ENCODE measurements at places on chromosomes 16 and 17.

GRCh38 chr17:82830249-82830661, 9.6 kb downstream of the ZNF750 start:
- no peak for DNase-seq

- no peak for DNase-seq
Observed at GRCh38 chr17:78234261-78234865, 2.9 kb downstream of the TMEM235 start.

DNA sequence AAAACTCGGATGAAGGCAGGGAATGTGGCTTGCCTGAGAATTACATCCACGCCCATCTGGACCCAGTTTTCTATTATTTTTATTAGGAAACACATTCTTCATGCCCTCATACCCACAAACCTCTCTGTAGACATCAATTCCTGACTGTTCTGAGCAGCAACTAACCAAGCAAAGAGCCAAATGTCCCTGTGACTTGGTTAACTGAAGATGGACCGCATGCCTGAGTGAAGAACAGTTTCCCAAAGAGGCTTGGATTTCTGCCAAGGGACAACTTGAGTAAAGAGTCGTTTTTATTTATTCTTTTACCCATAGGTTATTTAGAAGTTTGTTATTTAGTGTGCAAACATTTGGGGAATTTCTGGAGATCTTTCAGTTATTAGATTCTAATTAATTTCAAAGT, 259.8 kb downstream of the GRIN2A start:
- DNase-seq = no peak

GRCh38 chr17:9244066-9245052, 223.0 kb downstream of the NTN1 start:
- DNase-seq = no peak

DNA sequence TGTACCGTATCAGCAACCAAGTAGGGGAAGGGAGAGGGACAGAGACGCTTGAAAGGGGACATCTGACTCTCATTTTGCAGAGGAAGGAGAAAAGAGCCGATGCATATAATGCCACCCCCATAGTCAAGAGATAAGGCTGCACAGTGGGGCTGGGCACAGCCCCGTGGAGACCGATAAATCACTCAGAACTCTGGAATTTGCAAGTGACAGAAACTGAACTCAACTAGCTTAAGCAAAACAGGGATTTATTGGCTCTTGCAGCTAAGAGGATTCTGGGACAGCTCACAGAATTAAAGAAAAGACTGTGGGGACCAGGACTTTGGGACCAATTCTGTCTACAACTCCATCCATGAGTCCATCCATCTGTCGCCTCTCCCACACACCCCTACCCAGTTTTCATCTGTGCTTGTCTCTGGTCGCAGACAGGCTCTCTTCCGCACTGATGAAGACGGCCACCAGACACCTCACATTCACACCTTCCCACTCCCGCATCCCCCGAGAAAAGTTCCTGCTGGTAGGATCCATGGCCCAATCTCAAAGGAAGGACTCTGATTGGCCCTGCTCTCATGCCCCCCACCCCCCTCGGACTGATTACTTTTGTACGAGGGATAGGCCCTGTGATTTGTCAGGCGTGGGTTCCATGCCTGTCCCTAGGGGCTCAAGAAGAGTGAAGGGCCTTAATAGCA, 105.9 kb upstream of the RPL38 start:
- DNase-seq = no peak

DNA sequence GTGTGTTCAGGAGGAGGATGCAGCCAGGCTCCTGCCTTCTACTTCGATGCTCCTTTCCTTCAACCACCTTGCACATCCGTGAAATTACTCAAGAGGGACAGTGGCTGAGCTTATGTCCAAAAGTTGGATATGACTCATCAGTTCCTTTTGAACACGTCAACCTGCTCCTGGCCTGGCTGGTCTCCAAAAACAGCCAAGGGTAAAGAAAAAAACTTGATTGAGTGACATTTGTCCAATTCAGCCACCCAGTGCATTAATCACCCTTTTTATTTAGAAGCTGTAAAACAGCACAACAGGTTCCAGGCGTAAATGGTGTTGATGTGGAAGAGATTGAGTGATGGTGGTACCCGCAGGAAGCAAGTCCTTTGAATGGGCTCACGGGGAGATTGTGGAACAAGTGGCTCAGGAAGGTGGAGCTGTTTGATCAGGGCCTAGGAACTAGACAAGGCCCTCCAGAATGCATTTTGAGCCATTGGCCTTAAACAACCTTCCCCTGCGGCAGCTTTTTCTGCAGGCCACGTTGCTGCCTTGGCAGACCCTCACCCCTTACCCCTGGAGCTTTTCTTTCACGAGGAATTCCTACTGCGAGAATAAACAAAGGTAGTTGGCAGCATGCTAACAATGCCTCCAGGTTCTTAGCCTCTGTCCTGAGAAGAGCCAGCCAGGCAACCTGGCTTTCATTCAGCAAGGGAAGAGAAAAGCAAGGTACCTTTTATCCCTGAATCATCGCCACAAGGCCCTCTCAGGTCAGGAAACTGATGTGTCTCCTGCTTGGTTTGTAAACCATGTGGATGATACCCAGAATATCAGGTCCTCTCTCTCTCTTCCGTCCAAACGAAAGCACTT, 173.3 kb upstream of the CACNG5 start:
- no peak for DNase-seq

DNA sequence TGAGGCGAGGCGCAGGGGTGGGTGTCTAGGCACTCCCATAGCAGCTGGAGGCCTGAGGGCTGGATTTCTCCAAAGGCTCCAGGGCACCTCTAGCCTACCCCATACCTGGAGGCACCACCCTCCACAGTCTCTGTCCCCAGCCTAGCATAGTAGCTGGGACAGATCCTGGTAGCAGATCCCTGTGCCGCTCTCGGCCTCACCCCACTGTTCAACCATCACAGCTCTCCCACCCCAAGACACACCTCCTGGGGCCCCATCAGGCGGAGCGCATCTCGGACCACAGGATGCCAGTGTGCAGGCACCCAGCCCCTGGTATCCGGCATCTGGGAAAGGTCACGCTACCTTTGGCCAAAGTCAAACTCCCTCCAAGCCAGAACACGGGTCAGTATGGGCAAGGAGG, 7.1 kb downstream of the BTBD17 start:
- no peak for DNase-seq

DNA sequence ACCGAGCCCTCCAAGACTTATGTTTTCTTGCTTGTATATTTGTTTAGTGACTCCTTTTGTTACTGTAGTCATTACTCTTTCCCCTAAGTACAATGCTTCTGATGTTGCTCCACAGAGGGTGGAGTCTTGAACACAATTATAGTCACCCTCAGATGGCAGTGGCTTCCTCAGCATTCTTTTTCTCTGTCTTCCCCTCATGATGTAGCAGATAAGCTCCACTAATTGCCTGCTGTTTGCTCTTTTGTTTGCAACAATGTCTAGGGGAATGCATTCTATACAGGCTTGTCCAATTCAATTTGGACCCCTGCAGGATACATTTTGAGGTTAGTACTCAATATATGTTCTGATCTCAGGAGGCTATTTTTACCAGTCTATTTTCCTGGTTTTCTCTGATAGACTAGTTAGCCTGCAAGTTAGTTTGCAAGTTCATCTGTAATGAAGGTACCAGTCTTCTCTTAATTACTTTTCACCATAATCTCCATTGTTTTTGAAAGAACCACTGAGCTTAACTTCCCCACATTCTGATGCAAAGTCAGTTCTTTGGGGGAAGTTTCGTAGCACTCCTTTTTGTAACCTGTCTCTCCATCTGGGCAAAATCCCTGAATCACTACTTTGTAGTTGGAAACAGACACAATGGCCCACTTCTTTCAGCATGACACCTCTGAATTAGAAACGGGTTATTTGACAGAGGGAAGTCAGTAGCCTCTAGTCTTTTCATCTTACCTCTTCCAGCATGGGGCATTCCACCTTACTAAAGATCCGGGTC, 1509.2 kb downstream of the CDH11 start:
- no peak for DNase-seq

GRCh38 chr16:22267764-22268163, 29.4 kb upstream of the POLR3E start:
- DNase-seq = no peak

DNA sequence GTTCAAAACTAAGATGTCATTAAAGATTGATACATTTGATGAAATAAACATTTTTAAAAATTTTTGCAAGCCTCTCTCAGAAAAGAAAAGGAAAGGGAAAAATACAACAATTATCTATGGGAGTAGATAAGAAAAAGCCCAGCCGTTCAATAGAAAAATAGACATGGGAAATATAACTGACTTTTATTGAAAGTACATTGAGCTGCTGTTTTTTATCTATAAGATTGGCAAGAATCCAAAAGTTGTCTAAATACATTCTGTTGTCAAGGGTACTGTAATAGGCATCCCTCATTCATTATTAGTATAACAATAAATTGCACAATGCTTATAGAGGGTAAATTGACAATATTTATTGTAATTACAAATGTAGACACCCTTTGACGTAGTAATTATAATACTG, 38.4 kb upstream of the IRX6 start:
- DNase-seq = no peak

- DNase-seq = no peak
Observed at GRCh38 chr17:30210366-30210765, 25.1 kb downstream of the SLC6A4 start.

- DNase-seq = peak; percentile 85
Observed at GRCh38 chr16:77211880-77212740, 12.9 kb downstream of the SYCE1L start.

GRCh38 chr17:11948789-11949188, 48.5 kb downstream of the ZNF18 start:
- no peak for DNase-seq

DNA sequence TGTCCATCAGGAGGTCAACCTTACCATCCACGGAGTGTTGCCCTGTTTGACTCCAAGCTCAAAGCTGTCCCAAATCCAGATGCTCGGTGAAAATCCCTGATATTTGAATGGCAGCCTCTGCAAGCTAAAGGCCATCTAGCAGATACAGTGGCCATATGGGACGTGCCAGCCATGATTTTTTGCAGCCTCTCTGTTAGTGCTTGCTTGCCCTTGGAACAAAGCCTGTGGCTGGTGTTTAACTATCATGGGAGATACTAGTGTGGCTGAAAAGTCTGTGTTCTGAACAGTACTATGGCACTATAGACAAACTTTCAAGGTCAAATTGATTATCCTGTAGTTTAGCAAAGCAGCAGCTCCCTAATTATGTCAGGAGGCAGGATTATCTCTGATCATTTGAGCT, 214.3 kb downstream of the CDH13 start:
- DNase-seq = no peak

- DNase-seq = no peak
Observed at GRCh38 chr17:53039981-53040380, 782.7 kb upstream of the KIF2B start.

DNA sequence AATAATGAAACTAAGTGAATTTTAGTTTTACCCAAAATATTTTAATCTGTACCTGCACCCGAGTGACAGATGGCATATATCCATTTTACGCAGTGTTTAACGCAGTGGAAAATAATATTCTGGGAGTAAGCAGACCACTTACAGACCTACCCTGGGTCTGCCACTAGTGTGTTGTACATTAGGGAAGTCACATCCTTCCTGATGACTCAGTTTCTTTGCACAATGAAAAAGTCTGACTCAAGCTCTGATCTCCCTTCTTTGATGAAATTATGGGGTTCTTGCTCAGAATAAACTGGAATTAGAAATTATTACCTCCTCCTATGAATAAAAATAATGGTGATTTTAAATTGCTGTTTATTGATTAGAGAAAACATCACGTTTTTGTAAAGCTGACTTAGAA, 123.2 kb upstream of the AXIN2 start:
- DNase-seq = no peak

GRCh38 chr17:61285526-61286320, 113.9 kb upstream of the TBX2 start:
- peak; percentile 19 for DNase-seq

- no peak for DNase-seq
Observed at GRCh38 chr17:68544111-68544915, 32.1 kb downstream of the PRKAR1A start.

DNA sequence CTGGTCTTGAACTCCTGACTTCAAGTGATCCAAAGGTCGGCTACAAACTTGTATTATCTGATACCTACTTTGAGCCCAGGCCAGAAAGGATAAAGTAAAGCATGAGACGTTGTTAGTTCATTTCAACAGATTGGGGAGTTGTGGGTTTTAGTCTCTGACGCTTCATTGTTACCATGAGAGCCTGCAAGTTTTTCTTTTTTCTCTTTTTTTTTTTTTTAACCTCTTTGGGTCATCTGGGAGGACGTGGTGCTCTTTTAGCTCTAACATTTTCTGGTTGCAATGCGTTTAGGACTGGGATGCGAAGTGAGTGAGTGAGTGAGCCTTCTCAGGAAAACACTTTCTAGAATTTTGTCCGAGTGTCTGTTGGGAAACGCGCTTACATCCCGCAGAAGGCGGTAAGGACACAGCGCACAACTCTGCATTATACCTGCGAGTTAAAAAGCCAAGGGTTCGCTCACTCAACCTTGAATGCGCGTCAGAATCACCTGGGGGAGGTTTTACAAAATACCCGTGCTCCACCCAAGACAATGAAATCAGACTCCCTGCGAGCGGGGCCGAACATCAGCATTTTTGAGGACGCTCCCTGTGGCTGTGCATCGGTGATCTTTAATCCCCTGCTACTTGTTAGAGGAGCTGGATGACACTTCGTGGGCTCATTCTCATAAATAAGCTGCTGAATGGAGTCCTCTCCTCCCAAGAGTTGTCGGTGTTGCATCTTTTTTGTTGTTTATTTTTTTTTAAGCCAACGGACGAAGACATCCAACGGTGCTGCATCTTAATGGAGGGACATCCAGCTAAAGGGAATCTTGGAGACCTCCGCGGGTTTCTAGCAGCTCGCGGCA, 629 bp upstream of the RNF135 start:
- DNase-seq = peak; percentile 22

GRCh38 chr17:6297960-6298359, 137.0 kb downstream of the AIPL1 start:
- no peak for DNase-seq

DNA sequence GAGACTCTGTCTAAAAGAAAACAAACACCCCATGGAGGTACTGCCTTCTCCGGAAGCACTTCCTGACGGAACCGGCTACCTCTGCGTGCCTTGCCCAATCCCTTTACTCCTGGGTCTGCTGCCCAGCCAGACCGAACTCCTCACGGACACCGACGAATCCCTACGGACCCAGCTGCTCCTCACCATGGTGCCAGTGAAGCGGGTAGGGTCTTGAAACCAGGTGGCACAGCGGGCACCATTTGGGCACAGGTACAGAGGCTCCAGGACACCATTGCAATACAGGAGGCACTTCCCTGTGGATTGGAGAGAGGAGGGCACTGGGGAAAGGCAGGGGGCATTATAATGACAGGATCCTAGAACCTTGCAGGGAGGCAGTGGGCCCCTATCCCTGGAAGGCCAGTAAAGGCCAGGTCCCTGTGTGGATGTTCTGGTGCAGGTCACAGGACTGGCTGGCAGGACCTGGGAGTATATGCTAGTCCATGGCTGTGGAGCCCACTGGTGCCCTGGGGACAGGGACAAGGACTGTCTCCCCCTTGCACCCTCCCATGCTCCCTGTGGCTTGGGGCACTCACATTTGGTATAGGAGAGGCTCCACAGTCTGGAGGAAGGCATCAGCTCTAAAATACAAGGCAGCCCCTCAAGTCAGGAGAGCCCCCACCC, 2.3 kb downstream of the SLC25A39 start:
- DNase-seq = no peak

- DNase-seq = no peak
Observed at GRCh38 chr16:8649829-8650554, 24.4 kb upstream of the ABAT start.

Measured in WTC11 (cell line).